ENCODE measurements at places on chromosomes 16 and 17.

GRCh38 chr17:33990943-33991706, 264.0 kb upstream of the CCL2 start:
- no peak for DNase-seq

- DNase-seq, result no peak
Observed at GRCh38 chr16:65222536-65222935, 100.7 kb upstream of the CDH11 start.

DNA sequence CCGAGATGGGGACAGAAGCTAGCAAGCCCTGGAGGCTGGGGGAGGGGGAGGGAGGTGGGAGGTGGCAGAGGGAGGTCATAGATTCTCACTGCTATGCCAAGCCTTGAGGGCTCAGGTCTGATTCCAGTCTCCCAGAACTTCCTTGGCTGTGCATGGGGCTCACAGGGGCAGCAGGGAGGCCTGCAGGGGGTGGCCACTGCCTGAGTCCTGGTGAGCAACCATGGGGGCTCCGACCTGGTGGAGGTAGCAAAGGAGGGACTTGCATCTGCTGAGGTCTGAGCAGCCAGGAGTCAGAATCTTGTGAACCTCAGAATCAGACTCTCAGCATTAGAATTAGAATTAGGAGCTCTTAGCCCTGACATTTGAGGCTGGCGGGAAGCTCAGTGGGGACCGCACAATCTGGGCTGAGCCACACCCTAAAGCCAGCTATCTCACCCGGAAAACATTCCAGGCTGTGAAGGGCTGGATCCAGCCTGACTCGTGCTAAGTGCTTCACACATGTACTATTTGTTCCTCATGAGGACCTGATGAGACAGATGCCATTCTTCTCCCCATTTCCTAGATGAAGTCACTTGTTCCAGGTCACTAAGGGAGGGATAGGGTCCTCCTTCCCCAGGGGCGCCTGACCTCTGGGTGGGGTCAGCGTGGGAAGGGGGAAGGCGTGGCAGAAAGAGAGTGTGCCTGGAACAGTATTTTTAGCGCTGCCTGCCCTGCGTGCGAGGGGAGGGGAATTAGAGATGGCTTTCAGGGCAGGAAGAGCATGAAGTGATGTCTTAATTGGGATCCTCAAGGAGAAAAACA, 17.3 kb upstream of the KCNJ12 start:
- no peak for DNase-seq

- DNase-seq, result no peak
Observed at GRCh38 chr16:81582655-81583441, 138.2 kb downstream of the CMIP start.

GRCh38 chr17:65515959-65516948, 45.2 kb downstream of the AXIN2 start:
- no peak for DNase-seq

DNA sequence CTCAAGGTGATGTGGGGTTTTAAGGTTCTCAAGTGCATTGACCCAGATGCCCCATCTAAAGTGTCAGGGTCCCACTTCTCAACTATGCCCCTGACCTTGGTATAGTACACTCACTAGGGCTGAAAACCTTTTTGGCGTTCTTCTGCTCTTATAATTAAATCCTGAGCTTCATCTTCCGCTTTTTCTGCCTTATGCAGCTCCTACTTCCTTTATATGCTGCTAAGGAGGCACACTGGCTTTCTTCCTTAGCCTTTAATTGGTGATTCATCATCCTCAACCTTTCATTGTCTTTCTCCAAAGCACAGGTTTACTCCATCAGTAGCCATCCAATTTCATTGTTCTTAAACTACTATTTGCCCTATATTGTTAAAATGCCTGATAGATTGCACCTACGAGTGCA, 5.3 kb upstream of the NF1 start:
- no peak for DNase-seq

DNA sequence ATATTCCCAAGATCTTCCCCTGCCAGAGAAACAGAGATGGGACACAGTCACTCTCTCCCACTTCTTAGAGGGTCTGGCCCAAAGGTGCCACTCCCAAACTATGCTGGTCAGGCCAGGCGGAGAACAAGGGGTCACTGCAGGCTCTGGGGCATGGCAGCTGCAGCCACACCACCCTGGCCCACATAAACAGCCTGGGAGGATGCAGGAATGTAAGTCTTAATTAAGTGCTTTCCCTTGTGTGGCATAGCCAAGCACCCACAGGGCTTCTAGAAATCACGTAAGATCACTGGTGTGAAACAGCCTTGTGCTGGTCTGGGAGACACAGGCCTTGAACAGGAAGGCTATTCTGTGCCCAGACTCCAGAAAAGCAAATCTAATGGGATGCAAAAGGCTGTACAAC, 31.5 kb downstream of the ABCC12 start:
- DNase-seq, result no peak

DNA sequence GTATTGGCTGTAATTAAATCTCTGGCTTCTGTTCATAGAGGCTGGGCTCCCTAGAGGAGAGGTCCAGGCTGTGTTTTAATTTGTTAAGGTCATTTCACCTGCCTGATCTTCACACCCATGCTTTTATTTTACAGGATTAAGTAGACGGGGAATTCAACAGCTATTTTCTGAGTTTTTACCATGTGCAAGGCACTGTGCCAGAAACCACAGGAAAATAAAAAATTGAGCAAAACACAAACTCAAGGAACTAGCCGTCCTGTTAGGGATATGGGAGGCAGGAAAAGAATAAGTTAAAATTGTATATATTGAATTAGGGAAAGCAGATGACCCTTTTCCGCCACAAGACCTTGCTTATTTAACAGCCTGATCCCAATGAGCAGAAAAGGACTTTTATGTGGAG, 29.1 kb downstream of the HS3ST3A1 start:
- DNase-seq, result no peak

DNA sequence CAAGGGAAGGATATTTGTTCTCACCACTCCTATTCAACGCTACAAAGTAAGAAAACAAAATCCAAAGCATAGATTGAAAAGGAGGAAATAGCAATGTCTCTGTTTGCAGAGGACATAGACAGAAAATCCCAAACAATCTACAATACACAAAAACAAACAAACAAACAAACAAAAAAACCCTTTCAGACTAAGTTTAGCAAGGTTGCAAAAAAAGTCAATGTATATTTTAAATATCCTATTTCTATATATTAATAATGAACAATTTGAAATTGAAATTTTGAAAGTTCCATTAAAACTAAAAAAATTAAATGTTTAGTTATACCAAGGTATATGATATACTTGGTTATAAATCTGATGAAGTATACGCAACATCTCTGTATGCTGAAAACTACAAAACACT, 37.2 kb downstream of the MYH10 start:
- no peak for DNase-seq

- no peak for DNase-seq
Observed at GRCh38 chr16:84013787-84014569, 28.6 kb downstream of the SLC38A8 start.

GRCh38 chr17:44115585-44116415, 7.6 kb downstream of the HDAC5 start:
- no peak for DNase-seq

GRCh38 chr16:50627419-50627818, 53.7 kb downstream of the SNX20 start:
- no peak for DNase-seq

GRCh38 chr17:40107522-40108174, 7.3 kb upstream of the NR1D1 start:
- no peak for DNase-seq

DNA sequence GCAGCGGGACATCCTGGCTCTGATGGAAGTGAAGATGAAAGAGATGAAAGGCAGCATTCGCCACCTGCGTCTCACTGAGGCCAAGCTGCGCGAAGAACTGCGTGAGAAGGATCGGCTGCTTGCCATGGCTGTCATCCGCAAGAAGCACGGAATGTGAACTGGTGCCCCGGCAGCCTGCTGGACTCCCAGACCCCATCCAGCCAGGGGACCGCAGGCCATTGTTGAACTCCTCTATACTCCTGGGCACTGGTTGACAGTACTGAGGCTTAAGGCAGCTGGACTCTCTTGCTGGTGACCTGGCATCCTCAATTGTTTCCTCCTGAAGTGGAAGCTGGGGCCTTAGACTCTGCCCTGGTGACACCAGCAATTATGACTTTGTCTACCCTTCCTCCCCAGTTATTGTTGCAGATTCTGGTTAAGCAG, 1.2 kb downstream of the THAP11 start:
- DNase-seq, result no peak

DNA sequence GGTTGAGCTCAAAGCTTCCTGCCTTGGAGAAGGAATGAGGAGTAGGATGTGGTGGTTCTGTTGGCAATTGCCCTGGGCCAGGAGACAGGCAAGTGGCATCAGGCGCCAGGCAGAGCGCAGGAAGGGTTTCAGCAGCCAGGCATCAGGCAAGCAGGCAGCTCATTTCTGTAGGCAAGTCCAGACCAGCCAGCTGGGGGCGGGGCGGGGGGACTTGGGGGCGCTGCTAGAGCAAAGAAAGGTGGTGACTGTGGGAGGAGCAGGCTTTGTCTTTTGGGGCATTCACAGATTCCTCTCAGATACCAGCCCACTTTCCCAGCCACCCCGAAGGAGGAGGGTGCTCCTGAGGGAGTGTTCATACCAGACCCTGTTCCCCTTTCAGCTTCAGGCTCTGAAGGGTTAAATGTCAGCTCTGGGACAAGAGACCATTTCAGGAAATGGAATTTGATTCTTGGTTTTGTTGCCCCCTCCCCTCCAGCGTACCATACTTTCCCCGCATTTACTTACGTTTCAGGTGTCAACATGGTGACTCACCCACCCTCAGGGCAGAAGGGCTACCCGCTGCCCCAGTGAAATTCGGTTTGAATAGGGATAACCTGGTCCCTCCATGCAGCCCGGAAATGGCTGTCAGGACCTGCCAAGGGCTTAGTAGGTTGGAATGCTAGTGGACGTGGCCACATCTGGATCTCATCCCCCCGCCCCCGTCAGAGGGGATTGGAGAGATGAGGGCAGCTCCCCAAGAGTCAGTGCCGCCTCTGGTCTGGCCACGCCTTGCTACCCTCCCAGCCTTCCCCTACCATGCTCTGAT, 13.2 kb downstream of the NGFR start:
- DNase-seq, result no peak

- DNase-seq, result no peak
Observed at GRCh38 chr17:17416007-17416399, 60.8 kb upstream of the MED9 start.

- DNase-seq, result no peak
Observed at GRCh38 chr16:76441391-76441790, 164.2 kb downstream of the CNTNAP4 start.

GRCh38 chr17:19946921-19947320, 30.7 kb downstream of the AKAP10 start:
- DNase-seq, result no peak

- DNase-seq, result no peak
Observed at GRCh38 chr17:81832608-81833159, 407 bp downstream of the MCRIP1 start.

DNA sequence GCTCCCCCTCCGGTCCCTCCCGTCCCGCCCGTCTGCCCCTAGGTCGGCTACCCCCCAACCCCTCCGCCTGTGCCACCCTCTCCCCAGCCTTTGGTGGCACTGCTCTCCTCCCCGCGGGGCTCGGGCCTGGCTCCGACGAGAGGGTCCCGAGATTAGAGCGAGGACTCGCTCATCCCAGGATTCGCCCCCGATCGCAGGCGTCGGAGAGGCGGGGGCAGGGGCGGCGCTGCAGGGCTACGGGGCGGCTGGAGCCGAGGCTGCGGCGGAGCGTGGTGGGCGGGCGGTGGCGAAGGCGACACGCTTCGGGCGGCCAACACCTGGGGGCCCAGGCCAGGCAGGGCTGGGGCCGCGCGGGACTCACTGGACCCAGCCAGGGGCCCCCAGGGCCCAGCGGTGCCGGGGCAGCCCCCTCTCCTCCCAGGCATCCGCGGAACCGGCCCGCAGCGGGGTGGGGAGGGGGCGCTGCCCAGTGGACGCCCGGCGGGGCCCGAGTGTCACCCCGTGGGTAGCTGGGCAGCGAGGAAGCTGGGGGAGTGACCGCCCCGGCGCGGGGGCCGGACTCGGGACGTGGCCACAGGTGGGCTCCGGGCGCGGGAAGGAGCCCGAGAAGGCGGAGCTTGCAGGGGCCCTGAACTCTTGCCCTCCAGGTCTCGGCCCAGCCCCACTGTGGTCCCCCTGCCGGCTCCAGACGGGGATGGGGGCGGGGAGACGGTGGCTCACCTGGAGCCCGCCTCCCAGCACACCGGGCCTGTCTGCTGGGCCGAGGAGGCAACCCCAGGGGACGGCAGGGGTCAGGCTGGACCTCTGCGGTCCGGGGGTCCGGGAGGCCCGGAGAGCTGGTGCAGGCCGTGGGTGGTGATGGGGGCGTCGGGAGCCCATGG, 1.5 kb downstream of the MGAT5B start:
- no peak for DNase-seq

GRCh38 chr16:17770104-17770503, 299.3 kb upstream of the XYLT1 start:
- no peak for DNase-seq

DNA sequence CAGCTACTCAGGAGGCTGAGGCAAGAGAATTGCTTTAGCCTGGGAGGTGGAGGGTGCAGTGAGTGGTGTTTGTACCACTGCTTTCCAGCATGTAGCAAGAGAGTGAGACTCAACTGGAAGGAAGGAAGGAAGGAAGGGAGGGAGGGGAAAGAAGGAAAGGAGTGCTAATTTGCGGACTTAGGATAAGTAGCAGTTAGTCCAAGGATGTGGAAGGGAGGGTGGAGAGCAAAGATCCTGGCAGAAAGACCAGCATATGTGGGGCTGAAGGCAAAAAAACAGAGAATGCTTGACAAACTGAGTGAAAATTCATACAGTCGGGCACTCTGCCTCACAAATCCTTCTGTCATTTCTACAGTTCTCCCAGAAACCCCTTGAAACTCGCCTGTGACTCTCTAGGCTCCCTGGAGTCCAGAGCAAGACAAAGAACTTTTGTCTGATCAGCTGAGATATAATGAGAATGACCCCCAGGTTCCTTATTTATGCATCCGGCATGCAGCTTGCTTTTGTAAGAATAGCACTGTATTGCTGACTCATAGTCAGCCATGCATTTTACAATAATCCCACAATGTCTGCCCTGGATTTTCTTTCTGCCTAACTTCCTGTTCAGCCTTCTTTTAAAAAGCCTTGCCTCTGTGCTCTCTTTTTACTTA, 31.5 kb downstream of the CDK5RAP3 start:
- no peak for DNase-seq

DNA sequence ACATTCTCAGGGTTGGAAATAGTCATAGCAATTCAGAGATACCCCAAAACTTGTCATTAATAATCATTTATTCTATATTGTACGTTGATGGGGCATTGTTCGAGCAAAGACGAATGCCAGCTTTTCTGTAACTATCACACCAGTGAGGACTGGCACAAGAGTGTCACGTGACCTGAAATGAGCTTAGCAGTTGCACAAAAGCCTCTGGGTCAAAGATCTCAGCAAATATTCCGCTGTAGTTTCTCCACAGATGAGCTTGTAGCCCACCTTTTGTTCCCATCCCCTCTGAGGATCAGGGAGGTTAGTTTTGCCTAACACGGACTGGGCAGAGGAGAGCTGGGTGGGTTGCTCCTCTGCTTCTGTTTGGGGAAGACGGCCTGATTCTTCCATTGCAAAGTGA, 18.2 kb downstream of the IRX3 start:
- no peak for DNase-seq

GRCh38 chr17:13865650-13866049, 203.7 kb upstream of the COX10 start:
- DNase-seq, result no peak

Measured in activated CD4-positive, CD25-positive, alpha-beta regulatory T cell treated with anti-CD3 and anti-CD28 coated beads, Interleukin-2, amount 50 U/mL, for 16 hours (primary cell).